Activated CD4-positive, alpha-beta T cell treated with anti-CD3 and anti-CD28 coated beads for 36 hours (primary cell): ENCODE measurements at places on chromosomes 4 and X. TPM values are rescaled to one million over a fixed set of nuclear protein-coding genes. Genes with fewer than 3 reads are reported as not detected.

Gene SLBP
- total RNA-seq, result 113 TPM

Gene TSPAN6
- 0.41 TPM for total RNA-seq

Gene EBP
- 137 TPM for total RNA-seq

Gene ZNF157
- 0.75 TPM for total RNA-seq

Gene TRIM60
- total RNA-seq, result not detected

Gene BEND2
- not detected for total RNA-seq

Gene NAP1L3
- total RNA-seq, result 2.4 TPM

Gene TLR6
- total RNA-seq, result 1.5 TPM

Gene CT47B1
- total RNA-seq, result not detected

Gene AWAT2
- not detected for total RNA-seq

Gene CTSO
- total RNA-seq, result 2.6 TPM

Gene MEPE
- total RNA-seq, result not detected

Gene DUSP21
- not detected for total RNA-seq
